HAP-1 (cell line): ENCODE measurements at places on chromosomes 2 and 18.

- DNase-seq: no peak
Measured at GRCh38 chr2:8549273-8549922, 132.5 kb upstream of the ID2 start.

DNA sequence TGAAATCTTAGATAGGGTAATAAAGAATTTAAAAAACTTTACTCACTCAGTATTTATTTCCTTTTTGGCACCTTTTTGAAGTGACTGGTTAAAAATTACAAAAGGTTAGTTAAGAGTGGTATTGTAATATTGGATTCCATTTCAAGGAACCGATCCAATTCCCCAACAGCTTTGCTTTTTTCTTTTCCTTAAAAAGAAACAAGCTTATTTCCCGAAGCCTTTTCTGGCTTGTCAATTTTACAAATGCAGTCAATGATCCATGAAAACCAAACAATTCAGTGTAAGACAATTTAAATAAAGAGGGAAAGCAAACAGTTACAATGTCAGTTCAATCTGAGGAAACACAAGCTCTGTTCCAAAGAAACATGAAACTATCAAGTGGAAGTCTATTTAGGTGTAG lies 200.2 kb downstream of the RIT2 start:
- DNase-seq: no peak

DNA sequence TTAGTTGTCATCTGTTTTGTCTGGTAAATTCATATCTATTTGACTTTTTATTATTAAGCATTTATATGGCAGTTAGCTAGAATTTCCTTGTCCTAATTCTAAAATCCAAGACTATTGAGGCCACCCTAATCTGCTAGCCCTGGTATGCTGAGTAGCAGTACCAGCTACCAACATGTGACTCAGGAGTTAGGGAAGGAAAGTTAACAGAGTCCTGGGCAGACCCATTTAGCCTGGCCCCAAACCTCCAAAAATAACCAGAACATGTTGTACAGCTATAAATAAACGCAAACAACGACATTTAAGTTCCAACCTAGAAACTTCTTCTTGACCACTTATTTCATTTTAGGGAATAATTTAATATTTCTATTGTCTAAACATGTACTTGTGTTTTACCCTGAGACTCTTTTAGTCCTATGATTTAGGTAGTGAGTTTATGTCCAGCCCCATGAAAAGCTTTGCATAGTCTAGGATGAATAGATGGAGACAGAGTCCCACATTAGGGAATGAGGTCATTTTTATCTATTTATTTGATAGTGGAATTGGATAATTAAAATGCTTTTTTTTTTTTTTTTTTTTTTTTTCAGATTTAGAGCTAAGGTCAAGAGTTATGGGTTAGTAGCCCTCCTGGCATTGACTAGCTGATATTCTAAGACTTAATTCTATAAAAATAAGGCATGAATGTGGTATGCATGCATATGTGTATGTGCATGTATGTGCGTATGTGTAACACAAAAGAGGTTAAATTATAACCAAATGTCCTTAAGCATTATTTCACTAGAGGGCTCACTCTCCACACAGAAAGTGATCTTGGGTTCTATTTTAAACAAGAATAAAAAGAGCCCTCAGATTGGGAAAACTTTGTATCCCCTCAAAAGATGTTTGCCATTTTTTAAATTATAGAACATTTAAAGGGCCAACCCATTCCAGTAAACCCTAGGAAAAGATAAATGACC lies 160.1 kb upstream of the MAPRE2 start:
- no peak for DNase-seq

DNA sequence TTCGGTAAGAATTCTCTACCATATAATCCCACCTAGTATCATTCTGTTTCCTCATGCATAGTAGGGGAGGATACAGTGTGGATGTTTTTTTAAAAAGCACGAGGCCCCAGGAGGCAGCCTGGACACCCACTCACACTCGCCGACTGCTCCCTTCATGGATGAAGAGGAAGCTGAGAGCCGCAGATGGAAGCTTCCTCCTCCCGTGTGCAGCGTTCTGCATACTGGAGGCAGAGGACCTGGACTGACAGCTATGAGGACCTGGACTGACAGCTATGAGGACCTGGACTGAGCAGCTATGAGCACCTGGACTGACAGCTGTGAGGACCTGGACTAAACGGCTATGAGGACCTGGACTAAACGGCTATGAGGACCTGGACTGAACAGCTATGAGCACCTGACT lies 234.4 kb downstream of the NDUFA10 start:
- DNase-seq: no peak

DNA sequence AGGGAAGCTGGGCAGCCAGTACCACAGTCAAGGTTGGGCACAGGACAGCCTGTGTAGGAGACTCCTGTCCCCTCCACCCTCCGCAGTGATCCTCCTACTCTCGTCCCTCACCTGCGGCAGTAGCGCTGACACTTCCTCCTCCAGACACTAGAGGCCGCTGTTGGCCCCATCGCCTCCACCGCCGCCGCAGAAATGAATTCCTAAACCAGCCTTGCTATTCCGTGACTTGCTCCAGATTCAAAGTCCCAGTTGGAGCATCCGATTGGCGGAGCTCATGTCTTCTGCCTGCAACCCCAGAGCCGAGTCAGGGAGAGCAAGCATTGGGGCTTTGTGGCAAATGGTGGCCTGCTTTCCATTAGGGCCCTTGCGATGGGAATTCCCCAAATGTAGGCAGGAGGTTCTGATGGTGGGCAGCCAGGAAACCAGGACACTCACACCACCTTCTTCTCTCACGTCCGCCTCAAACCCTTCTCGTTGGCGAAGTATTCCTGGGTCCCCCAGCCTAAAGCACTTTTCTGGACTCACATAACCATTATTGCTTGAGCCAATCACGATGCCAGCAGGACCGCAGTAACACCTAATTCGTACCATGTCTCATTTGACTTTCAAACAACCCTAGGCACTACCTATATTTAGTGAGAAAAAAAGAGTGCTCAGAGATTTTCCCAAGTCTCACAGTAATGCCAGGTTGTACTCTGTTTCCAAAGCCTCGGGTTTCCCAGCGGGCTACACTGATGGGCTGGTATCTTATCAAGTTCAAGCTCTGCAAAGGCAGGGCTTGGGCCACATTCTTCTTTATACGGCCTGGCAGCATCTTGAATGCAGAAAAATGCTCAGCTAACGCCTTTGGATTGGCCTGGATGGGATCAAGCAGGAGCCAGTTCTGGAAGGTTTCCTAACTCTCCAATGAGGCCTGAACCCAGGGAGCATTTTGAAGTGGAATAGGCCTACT lies 1.2 kb upstream of the DNAJB2 start:
- DNase-seq: peak; percentile 74

DNA sequence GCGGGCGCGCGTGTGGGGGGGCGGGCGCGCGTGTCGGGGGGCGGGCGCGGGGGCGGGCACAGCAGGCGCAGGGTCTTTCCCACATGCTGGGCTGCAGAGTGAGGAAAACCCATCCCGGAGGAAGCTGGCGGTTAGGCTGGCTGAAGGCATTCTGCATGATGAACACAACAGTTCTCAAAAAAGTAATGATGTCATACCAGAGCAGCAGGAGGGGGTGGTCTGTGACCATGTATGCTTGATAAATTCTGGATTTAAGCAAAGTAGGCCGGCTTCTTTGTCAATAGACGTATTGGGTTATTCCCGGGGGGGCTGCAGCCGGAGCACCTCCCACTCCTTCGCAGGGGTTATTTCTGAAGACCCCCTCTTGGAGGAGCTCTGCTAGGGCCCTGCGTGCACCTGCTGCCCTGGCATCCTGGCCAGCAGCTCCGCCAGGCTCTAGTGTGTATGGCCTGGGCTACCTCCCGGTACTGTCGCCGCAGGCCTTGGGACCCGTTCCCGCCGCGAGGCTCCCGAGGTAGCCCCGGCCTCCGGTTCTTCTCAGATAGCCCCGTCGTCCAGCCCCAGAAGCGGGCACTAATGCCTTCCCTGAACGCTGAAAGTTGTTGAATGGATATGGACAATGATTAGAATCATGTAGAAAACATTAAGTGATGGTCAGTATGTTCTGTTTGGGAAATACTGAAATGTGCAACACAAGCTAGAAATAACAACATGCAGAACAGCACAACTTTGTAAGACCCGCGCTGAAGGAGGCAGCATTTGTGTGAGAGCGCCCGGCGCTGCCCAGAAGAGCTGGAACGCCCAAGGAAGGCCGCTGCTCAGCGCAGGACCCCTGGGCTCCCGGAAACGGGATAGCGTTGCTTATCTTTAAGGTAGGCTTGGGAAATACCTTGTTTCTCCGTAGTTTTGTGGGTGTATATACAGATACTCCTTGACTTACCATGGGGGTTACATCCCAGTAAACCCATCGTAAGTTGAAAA lies 101.4 kb upstream of the RAB6C start:
- no peak for DNase-seq

DNA sequence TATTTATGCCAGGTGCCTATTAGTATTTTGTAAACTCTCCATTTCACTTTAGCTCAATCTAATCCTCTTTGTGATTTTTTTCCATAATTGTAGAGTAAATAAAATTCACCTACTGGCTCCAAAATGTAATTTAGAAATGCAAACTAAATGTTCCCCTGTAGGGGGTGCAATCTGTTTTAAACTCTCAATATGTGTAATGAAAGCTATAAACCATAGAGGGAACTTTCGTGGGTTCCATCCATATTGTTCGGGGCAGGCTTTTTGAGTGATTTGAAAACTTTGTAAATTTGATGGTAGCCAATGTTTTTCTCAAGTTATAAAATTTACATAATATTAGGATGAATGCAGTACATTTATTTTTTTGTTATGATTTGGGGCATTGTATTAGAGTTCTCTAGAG lies 49.4 kb downstream of the TSPYL6 start:
- peak; percentile 19 for DNase-seq

- no peak for DNase-seq
Measured at GRCh38 chr18:74284191-74284979, 7.4 kb downstream of the CYB5A start.

DNA sequence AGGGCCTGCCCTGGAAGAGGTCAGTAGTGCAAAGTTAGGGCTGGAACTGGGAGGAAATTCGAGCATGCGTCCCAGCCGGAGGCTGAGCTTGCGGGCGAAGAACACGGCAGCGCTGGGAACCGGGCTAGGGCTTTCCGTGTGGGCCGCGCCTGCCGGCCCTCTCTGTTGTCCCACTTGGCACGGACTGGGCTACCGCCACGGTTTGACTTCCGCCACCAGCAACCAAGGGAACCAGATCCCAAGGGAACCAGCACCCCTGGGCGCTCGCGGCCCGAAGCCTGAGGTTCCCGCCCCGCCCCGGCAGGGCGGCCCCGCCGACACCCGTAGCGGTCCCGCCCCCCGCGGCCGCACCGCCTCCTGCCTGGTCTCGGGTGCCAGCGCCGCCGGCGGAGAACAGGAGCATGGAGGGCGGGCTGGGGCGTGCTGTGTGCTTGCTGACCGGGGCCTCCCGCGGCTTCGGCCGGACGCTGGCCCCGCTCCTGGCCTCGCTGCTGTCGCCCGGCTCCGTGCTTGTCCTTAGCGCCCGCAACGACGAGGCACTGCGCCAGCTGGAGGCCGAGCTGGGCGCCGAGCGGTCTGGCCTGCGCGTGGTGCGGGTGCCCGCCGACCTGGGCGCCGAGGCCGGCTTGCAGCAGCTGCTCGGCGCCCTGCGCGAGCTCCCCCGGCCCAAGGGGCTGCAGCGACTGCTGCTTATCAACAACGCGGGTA lies at the start of gene SPR:
SPR (plus strand) TSS at position 377 of the 708 bp plus-strand sequence; CDS start at position 402, 25 bp downstream.
- peak; percentile 65 for DNase-seq

DNA sequence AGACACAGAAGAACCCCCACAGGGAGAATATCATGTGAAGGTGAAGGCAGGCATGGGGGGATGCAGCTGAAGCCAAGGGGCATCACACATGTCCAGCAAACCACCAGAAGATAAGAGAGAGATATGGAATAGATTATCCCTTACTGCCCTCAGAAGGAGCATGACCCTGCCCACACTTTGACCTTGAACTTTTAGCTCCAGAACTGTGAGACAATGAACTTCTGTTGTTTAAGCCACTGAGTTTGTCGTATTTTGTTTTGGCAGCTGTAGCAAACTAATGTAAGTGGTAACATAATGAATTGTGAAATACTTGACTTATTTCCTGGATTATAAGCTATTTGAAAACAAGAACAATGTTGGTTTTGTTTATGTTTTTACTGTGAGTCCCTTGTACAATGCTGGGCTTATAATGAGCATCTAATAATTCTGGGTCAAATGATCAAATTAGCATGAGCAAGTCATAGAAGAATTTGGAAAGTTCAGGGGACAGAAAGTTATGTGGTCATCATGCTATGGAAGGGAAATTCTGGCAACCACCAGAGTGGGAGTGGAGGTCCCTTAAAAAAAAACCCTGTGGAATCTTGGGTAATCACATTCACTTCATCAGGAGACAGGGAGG lies 541.0 kb upstream of the KLHL29 start:
- no peak for DNase-seq

- no peak for DNase-seq
Measured at GRCh38 chr18:11383381-11383780, 226.0 kb upstream of the SLC35G4 start.

DNA sequence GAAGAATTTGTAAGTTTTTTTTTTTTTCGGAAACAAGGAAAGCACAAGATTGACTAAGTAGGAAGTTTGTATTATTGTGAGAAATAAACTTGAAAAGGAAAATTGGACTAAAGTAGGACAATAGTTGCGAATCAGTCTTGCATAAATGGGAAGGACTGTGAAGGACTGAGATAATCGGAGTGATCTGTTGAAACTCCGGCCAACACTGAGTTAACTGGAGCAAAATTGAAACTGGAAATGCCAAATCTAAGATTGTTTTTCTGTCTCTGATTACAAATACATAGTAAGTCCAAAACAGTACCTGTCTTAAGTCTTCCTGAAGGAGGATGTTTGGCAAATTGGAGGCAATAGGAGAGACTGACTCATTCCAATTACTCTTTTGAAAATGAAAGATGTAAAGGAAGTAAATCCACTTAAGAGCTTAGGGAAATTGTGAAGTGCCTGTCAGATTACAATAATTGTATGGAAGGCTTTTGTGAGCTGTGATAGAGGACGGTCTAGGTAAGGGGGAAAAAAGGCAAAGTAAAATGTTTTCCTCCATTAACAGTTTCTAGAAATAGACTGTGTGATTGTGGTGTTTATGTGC lies 204.9 kb upstream of the CYRIA start:
- DNase-seq: peak; percentile 51

GRCh38 chr2:123578016-123578415 lies 447.1 kb upstream of the CNTNAP5 start:
- no peak for DNase-seq

DNA sequence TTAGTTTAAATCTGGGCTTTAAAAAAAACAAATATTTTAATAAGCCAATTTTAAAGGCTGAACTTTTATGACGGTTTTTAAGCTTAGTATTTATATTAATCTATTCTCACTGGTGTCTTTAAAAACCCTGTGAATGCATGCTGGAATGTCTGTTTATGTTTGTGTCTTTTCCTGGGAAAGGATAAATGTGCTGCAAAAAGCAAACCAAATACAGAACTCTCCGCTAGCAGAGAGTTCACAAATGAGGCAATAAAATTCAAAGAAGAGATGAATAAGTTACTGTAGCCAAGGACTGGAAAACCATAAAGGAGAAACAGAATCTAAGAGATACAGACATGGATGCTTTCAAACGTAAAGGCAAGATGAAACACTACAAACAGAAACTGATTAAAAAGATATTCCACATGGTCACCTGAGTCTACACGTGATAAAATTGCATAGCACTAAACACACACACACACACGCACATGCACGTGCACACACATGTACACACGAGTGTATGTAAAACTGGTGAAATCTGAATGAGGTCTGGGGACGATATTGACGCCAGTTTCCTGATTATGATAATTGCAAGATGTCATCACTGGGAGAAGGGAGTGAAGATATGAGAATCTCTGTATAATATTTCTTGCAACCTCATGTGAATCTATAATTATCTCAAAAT lies 4.5 kb downstream of the TWIST2 start:
- DNase-seq: no peak
